Upper lobe of left lung (tissue), 6 donors: ENCODE measurements at places on chromosomes 2 and 18.

- no peak for DNase-seq
These were observed 15.0 kb downstream of the FEZ2 start for GRCh38 chr2:36582951-36583350.

DNA sequence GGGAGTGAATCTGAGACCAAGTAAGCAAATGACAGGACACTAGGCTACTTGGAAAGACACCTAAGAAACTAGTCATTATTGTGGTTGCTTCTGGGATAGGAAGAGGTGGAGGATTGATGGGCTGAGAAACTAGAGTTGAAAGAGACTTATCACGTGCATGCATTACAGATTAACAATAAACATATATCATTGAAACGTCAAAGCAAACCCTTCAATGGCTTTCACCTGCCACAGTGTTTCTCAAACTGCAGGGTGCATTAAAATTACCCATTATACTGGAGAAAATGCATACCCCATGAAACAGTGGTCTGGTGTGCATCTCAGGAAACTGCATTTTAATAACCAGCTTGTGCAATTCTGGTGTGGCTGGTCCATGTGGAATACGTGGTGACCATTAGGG lies 318.8 kb downstream of the SMAD2 start:
- DNase-seq: no peak

DNA sequence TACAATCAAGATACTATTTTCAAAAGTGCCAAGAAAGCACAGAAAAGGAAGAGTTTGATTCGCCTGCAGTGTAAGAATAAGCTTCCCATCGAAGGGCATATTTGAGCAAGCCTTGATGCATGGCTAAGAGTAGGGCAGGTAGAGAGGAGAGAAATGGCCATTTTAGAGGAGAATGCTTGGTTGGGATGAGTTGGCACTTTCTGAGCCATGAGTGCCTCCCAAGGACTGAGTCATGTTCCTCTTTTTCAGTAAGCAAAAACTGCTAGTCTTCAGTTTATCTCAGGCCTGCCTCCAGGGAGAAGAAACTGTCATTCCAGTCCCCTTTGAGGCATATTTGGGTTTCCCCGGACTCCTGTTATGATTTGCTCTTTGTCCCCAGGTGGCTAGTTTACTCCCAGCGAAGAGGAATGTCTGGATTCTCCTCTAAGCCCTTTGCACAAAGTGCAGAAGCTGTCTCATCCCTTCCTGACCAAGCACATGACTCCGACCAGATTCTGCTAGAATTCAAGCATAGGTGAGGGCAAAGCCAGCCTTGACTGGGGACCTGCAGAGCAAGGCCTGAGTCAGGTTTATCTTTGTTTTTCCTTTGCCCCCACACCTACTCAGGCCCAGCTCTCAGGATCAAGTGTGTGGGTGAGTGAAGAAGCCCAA lies 115.2 kb downstream of the TTC32 start:
- DNase-seq: no peak

- no peak for DNase-seq
These were observed 1027.2 kb upstream of the ACVR2A start for GRCh38 chr2:146817613-146818012.

DNA sequence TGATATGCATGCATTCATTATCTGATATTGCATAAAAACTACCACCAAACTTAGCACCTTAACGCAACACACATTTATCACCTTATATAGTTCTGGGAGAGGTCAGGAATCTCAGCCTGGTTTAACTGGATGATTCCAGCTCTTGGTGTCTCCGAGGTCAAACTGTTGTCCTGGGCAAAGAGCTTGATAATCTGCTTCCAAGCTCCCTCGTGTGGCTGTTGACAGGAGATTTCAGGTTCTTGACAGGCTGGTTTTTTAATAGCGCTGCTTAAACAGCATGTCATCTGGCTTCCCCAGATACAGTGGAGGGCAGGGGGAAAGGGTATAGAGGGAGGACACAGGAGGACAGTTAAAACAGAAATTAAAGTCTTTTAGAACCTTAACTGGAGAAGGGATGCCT lies 785.0 kb downstream of the CNTNAP5 start:
- no peak for DNase-seq

GRCh38 chr2:7725171-7725849 lies 808.1 kb downstream of the RNF144A start:
- no peak for DNase-seq

DNA sequence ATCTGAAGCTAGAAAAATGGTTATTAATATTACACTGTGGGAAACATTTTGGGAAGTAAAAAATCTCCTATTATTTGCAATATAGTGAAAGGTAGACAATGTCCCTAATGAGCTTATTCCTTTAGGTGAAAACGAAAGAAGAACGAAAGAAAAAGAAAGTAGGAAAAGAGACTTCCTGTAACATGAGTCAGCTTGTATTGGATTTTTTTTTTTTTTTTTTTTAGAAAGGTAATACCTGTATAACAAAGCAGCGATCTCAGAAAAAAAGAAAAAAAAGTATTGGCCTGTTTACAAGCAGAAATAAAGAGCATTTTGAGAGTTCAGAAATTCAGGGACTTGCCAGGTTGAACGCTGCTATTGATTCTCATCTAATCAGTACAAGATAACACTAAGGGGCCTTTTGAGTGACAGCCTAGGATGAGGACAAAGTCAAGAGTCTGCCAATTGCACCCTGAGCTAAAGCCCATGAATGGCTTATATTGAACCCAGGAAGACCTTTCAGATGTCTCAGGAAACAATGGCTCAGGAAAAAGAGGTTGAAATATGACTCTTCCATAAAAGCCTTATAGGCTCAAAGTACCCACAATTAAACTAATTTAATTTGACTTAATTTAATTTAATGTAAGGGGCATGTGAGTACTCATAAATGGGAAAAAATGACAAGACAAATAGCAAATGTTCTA lies 615.6 kb upstream of the CDH2 start:
- no peak for DNase-seq

- no peak for DNase-seq
These were observed 593 bp upstream of the ACTR2 start for GRCh38 chr2:65227020-65227455.

GRCh38 chr18:74896390-74896991 lies 298.8 kb downstream of the ZNF407 start:
- DNase-seq: no peak

DNA sequence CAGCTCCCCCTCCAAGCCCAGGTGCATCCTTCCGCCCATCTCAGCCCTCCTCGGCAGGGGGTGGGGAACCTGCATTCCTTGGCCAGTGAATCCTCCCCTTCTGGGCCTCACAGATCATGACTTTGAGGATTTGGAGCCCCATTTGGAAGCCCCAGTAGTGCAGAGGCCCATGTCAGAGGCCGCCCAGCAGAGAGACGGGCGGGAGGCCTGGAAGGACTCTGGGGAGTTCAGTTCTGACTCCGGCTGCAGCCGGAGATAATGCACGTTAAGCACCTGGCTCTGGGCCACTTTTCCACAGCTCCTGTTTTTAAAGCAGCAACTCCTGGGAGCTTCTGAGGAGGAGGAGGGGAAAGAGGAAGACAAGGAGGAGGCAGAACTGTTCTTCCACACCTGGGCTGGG lies 14.9 kb downstream of the ATOH8 start:
- DNase-seq: no peak

DNA sequence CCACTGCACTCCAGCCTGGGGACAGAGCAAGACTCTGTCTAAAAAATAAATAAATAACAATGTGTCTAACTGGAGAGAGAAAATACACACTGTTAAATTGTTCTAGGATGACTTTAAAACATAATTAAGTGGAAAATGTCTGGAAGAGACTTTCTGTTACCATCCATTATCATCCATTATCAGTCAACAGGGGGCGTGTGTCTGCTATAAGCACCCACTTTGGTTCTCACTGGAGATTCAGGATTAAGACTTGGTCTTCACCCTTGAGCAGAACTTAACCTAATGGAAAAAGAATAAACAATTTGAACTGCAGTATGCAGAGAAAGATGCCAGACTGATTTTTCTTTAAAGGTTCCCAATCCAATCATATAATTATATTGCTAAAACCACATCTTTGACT lies 999.8 kb upstream of the GYPC start:
- DNase-seq: no peak

DNA sequence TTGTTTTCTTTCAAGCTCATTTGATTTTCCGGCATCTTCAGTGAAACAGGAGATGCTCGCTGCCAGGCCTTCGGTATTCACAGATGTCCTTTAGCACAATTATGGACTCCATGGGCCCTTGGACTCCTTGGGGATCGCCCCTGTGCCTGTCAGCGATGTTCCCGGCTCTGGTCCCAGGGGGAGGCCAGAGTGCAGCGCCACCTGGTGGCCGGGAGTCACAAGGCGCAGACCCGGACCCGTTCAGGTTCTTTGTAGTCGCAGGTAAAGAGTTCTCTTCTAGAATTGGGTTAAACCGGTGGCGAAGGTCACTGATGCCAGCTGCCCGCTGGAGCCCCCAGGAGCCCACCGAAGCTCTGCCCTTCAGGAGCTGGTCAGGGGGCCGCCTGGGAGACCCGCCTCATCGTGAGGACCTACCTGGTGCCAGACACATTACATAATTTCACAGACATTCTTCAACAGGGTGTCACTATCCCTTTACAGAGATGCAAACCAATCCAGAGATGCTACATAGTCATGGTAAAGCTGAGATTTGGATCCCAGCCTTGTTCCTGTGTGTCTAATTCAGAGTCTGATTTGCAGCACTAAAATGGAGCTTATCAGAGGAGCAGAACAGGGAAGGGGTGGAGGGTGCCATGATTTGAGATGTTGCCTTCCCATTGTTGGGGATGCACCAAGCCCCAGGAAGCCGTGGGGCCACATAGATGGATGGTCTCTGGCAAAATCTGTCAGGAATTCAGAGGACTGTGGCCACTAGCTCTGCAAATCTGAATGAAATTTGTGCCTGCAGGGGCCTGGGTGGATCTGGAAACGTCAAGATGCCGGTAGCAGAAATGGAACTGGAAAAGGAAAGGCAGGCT lies 6.0 kb upstream of the INPP5D start:
- DNase-seq: peak; percentile 92

GRCh38 chr2:174846218-174846617 lies 81.9 kb upstream of the CHRNA1 start:
- DNase-seq: no peak

- DNase-seq: no peak
These were observed 50.9 kb downstream of the PLEKHA3 start for GRCh38 chr2:178531168-178531567.

DNA sequence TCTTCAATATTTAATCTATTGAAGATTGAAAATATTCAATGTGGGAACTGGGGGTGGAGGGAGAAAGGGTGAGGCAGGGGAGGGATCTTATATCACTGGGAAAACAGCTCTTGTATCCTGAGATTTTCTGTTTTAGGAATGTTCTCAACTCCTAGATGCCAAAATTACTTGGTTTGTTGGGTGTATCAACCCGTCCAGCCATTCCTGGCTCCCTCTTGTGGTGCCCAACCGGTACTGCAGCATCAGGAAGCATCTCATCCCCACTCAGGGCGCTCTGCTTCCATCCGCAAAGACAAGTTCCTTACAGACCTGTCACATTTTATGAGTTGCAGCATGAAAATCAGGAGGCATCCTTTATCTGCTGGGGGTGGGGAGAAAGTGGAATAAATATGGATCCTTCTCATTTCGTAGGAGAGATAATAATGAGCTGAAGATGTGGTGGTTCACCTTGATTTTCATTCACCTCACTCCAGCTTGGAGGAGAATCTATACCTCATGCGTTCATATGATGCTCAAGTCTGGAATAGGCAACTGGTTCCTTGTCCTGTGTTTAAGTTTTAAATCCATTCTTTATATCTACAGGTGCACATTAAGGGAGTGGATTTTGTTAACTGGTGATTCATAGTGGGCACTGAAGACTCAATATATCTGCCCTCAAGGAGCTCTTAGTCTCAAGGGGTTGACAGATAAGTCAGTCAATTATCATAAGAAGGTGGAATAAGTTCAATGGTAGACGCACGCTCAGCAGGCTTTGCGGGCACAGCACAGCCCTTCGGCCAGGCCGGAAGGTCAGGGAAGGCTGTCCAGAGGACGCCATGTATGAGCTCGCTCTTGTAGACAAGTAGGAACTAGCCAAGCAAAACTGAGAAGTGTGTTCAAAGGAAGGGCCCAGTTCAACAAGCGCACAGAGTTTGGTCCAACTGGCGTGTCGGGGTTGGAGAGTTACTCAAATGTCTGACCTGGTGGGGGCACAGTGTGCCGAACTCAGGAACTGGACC lies 127.3 kb downstream of the RNF144A start:
- DNase-seq: no peak

DNA sequence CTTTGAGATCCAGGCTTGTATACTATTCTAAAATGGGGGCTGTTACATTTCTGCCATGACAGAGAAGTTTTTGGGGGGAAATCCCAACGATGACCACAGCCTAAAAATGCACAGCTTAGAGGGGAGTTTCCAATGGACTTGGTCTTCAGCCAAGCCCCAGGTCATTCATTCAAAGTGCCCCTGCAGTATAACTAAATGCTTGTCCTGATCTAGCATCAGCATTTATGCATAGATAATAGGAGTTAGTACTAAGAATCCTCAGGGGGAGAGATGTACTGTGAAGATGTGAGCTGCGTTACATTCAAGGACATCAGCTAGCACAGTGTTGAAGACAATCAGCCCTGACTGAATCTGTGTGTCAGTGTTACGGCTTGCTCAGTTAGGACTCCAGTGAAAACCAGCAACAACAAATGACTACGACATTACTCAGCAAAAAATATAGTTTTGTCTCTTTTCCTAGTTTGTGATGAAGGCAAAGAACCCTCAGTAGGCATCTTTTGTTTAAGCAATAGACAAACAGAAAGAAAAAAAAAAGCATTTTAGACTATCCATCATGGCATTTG lies 160.9 kb downstream of the ZEB2 start:
- no peak for DNase-seq

DNA sequence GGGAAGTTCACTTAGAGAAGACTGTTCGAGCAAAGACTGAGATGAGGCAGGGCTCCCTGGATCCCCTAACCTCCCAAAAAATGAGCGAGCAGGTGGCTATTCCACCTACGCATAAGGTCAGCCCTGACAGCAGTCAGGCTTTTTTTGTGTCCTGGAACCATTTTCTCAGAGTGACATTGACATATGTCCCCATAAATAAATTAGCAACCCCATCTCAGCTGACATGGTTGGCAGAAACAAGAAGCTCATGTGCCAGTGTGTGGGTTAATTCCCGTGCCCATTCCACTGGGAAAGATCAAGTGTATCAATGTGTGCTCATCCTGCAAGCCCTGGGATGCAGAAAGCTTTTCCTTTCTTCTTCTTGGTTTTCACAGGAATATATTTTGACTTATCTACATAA lies 740.4 kb upstream of the CELF4 start:
- DNase-seq: no peak

GRCh38 chr2:7394195-7394594 lies 477.0 kb downstream of the RNF144A start:
- no peak for DNase-seq

- no peak for DNase-seq
These were observed 368.0 kb upstream of the SPHKAP start for GRCh38 chr2:228549441-228550007.

DNA sequence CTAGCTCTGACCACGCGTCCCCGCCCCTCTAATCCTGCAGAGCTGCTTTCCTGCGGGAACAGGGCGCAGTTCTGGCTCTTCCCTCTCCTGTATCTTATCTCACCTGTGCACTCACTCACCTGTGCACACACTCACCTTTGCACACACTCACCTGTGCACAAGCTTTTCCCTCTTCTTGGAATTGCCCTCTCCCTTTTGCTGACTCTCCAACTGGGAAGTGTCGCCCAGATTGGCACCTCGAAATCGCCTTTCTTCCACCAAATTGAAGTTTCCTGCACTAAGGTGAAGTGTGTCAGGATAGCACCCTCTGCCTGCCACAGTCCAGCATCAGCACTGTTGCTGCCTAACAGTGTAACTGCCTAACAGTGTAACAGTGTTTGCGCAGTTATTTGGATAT lies 566 bp upstream of the CMPK2 start:
- DNase-seq: no peak
